H4 (cell line): ENCODE measurements at places on chromosomes 11 and 22. TPM values are rescaled to one million over a fixed set of nuclear protein-coding genes. Genes with fewer than 3 reads are reported as not detected.

MTA2 gene
- 96.1 and 108 TPM in 2 replicates for total RNA-seq

- DNase-seq, result no peak
Observed at GRCh38 chr11:29024386-29024785, 916.2 kb downstream of the METTL15 start.

- DNase-seq, result no peak
Observed at GRCh38 chr11:44065161-44065661, 859 bp upstream of the ACCS start.

- DNase-seq, result no peak
Observed at GRCh38 chr11:116328391-116328790, 444.4 kb downstream of the BUD13 start.

DNA sequence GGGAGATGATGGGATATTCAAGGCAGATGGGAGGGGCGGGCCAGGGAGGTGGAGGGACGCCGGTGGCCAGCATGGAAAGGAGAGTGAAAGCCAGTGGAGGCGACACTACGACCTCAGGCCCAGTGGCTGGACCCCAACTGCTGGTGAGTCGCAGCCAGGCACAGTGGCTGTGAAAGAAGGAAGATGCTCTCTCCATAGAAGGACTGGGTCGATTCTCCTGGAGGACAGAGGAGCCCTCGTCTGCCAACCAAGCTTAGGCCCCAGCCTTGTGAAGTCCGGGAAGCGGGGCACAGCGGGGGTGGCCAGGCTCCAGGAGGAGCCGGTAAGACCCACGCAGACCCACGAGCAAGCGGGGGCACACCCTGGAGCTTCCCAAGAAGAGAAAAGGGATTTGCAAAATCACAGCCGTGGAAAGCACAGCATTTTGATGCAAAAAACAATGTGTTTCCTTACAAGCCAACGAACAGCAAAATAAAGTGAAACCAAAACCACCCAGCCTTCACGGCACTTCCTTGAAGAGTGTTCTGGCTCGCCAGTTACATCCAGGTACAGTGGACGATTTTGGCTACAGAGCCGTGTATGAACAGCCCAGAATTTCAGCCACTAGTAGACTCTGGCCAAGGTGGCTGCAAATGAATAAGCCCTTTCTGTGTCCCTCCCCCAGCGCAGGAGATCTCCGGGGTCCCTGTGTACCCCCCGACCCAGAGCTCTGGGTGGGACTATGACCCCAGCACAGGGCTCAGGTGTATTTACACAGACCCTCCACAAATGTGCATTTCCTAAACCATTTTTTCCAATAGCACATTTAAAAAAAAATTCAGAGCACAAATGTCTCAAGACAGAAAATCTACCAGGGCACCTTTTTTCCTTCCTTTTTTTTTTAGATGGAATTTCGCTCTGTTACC, 96.9 kb downstream of the TRMU start:
- DNase-seq, result no peak

GLYATL2 gene
- total RNA-seq, result 1.0 and 1.4 TPM in 2 replicates

- no peak for DNase-seq
Observed at GRCh38 chr11:94144664-94145063, 16.0 kb downstream of the PANX1 start.

DNA sequence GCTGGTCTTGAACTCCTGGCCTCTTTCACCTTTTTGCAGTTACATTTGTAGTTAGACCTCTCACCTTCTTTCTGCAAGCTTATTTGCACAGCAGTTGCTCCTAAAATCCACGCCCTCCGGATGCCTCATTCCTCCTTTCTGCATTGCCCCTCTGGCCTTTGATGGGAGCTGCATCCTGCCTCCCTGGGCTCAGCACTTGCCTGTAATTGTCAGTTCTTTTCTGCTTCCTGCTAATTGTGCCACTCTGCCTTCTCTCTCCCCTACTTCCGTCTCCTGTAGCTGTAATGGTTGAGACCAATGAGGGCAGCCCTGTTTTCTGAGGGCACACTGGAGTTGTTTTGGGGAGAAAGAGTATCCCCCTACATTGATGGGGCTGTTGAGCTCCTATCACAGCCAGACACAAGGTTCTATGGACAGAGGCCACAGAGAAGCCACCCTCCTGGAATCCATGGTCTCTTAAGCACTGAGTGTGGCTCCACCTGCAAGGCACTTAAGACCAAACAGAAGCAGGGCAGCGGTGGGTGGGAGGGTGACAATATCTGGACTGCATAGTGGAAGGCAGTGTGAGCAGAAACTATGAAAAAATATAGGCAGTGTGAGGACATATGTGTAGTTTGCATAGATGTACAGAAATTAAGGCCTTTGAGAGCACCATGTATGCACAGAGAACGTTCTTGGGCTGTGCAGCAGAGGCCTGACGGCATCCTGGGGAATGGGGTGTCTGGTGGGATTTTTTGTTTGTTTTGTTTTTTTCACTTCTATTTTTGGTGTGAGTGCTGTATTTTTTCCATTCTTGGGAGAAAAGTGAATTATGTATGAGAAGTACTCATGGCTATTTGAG, 30.5 kb downstream of the YDJC start:
- no peak for DNase-seq

DNA sequence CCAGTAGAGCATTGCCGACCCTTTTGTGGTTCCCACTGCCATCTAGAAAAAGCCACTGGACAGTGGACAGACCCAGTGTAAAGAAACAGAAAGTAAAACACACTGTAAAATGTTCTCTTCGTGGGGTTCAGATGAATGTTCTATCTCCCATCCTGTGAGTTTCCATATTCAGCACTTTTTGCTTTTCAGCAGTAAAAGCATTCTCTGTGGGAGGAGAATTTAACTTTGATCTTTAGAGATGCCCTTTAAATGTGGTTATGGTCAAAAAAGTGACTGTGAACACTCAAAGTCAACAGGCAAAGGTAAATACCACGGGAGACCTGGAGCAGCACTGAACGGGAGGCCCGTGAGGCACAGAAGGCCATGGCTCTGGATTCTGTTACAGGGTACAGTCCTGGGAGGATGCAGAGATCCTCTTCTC, 53.9 kb downstream of the FLI1 start:
- no peak for DNase-seq

DNA sequence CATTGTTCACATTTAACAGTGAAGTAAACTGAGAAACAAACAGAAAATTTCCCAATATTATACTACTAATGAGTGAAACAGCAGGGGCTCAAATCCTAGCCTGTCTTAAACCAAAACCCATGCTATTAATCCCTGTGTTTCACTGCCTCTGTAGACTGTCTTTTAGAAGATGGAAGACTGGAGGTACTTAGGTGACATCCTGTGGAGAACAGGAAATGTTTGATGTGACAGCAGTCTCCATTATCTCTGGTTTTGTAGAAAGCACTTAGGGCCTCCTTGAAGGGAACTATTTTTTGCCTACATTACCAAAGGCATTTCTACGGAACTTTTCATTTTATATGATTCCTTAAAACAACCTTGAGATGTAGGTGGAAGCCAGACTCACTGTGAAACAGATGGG, 288.1 kb upstream of the SORL1-AS1 start:
- no peak for DNase-seq

DNA sequence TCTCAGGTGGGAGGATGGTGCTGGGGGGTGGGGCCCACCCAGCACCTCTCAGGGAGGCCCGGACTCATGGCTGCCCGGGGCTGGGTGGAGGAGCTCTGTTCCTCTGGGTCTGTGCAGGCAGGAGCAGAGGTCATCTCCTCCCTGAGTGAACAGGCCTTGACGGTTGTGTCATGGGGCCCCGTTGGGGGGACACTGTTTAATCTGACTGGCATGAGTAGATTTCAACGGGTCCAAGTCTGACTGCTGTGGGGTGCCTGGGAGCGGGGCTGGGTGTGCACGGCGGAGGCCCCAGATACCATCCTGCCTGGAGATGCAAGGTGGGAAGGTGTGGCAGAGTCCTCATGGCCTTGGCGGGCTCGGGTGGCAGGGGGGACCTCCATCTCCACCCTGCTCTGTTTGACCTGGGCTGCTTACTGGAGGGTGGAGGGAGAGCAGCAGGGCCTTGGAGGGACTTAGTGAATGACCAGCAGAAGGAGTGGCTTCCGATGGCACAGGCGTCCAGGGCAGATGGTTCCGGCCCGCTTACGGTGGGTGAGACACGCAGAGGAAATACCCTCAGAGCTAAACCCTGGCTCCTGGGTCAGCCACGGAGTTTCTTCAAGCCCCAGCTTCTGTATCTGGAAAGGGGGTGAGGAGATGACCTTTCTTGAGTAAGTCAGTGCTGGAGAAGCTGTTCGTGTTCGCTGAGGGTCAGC, 48.7 kb downstream of the SMIM38 start:
- no peak for DNase-seq

GRCh38 chr22:24542641-24543040, 12.3 kb downstream of the GUCD1 start:
- DNase-seq, result no peak

- no peak for DNase-seq
Observed at GRCh38 chr22:34738661-34739400, 327.1 kb upstream of the ISX start.

DNA sequence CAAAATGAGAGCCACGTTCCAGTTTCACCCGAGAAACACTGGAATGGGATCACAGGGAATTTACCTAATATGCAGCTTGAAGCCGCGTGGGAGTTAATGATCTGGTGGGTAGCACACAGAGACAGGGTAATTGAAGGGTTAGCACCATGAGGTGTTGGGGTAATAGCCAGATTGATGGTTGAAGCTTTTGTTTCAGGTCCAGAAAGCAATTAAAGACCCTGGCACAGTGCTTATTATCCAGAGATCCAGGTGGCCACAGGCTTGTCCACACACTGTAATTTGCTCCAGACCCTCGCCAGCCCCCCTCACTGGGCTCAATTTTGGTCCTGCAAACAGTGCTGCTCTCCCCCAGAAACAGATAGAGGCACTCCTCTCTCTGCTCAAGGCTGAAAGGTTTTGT, 282.5 kb upstream of the ISX start:
- no peak for DNase-seq

- no peak for DNase-seq
Observed at GRCh38 chr11:12408156-12408770, 30.9 kb downstream of the PARVA start.

PGA3 gene
- total RNA-seq, result not detected in 2 replicates

PRMT3 gene
- 33.7 and 42.4 TPM in 2 replicates for total RNA-seq

DNA sequence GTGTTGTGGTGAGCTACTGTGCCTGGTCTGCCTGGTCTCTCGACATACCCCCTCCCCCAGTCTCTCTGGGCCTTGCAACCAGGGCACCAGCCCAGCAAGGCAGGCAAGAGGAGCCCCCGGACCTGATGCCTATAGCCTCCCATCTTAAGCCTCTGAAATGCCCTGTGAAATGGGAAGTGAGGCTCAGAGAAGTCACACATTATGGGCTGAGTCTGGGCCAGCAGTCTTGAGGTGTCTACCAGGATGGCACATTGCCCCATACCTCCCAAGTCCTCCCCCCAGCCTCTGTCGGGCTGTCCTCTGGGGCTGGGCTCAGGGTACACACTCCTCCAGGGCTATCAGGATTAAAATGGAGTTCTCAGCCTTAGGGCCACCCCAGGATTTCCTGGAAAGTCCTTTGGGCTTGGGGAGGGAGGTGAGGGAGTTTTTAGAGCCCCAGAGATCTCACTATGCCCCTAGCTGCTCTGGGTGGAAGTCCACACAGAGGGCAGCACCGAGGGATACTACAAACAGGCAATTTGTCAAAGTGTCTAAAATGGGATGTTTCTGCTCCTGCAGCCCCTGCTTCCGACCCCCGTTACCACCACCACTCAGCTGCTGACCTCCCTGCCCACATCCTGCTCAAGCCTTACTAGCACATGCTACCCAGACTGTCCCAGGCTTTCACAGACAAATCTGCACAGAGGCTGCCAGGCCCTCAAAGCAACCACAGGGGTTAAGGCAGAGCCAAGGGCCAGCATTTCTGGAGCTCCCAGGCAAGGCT, 3.1 kb upstream of the SH3BP1 start:
- DNase-seq, result no peak

- no peak for DNase-seq
Observed at GRCh38 chr22:44719586-44720368, 17.8 kb downstream of the PRR5 start.

DNA sequence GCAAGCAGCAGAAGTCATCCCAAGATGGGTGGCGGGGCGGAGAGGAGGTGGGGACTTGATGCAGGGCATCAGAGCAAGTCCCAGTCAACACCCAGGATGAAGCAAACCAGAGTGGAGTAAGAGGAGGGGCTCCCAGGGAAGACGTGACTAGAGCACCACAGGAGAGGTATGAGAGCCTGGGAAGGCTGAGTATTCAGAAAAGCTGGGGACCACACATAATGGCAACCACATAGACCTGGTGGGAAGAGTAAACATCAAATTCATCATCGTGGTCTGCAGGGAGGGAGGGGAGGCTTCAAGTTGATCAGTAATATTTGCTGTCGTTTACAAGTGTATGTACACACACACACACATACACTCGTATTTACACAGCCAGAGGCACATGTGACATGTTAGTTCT, 60.7 kb upstream of the CLTCL1 start:
- no peak for DNase-seq

- DNase-seq, result no peak
Observed at GRCh38 chr11:100072131-100072530, 615.0 kb upstream of the ARHGAP42 start.

GRCh38 chr11:128956401-128957201, 13.9 kb upstream of the TP53AIP1 start:
- DNase-seq, result peak; percentile 69

GRCh38 chr11:85766721-85767161, 44.2 kb downstream of the SYTL2 start:
- DNase-seq, result no peak

GRCh38 chr11:2114430-2115241, 24.6 kb downstream of the IGF2 start:
- no peak for DNase-seq

GRCh38 chr11:129917231-129917630, 21.9 kb upstream of the NFRKB start:
- DNase-seq, result no peak

DNA sequence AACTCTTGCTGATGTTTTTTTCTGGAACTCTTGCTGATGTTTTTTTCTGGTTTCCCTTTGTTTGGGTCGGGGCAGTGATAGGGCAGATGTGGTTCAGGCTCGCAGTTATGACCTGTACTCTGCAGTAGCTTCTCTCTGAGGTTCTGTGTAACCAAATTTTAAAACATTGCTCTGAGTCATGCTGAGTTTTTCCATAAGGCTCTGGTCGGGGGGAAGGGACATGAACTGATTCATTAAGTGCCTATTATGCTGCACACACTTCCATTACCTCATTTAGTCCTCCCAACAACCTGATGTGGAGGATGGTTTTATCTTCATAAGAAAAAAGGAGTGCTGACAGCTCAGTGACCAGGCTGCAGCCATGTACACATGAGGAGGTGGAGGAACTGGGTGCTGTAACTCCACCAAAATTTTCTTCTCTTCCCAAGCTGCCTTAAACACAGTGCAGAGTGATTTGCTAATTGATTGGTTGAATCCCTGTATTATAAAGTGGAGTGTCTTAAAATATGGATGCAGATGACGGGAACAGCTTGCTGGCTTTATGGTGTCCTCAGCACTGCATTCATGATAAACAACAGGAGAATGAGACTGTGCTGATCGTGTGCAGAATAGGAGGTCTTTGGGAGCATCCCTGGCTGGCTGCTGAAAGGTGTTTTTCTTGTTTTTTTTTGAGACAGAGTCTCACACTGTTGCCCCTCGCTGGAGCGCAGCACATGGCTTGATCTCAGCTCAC, 19.1 kb downstream of the TNRC6B start:
- peak; percentile 71 for DNase-seq
